Inflammatory macrophage treated with lipopolysaccharide for 4 hours (primary cell): ENCODE measurements at places on chromosomes 1 and 21.

GRCh38 chr21:26079366-26079765, 91.2 kb downstream of the APP start:
- no peak for DNase-seq

DNA sequence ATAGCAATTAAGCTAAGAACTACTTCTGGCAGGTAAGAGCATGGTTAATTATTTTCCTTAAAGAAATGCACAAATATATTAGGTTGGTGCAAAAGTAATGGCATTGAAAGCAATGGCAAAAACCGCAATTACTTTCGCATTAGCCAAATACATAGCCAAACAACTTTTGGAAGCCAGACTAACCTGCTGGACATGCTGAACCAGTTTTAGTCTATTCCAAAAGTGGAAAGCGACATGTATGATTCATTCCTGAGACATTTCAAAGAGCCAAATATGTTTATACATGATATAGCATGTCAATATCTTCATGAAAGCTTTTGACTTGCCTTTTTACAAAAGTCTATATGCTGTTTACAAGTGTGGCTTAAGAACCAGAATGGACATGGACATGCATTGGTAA, 23.4 kb upstream of the DR1 start:
- DNase-seq, result no peak

GRCh38 chr1:181416268-181416860, 67.0 kb upstream of the CACNA1E start:
- DNase-seq, result no peak

GRCh38 chr1:228837817-228838716, 102.8 kb downstream of the RHOU start:
- peak; percentile 87 for DNase-seq

DNA sequence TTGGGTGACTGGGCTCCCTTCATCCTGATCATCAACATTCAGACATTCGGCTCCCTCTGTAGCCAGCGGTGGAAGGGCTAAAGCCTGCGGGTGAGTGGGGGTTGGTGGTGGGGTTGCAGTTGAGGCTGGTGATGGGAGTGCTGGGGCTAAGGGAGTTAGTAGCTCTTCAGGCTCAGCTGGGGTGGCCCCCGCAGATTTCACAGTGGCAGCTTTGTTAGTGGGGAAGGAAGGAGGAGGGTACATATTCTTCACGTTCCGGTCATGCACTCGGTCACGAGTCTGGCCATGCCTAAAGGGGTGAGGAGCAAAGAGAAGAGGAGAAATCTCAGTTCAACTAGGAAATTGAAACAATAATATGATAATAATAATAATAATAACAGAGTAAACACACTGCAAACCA, 6.8 kb downstream of the PSMB4 start:
- no peak for DNase-seq
